NCI-H2029 (cell line): ENCODE measurements at places on chromosomes 13 and 19.

DNA sequence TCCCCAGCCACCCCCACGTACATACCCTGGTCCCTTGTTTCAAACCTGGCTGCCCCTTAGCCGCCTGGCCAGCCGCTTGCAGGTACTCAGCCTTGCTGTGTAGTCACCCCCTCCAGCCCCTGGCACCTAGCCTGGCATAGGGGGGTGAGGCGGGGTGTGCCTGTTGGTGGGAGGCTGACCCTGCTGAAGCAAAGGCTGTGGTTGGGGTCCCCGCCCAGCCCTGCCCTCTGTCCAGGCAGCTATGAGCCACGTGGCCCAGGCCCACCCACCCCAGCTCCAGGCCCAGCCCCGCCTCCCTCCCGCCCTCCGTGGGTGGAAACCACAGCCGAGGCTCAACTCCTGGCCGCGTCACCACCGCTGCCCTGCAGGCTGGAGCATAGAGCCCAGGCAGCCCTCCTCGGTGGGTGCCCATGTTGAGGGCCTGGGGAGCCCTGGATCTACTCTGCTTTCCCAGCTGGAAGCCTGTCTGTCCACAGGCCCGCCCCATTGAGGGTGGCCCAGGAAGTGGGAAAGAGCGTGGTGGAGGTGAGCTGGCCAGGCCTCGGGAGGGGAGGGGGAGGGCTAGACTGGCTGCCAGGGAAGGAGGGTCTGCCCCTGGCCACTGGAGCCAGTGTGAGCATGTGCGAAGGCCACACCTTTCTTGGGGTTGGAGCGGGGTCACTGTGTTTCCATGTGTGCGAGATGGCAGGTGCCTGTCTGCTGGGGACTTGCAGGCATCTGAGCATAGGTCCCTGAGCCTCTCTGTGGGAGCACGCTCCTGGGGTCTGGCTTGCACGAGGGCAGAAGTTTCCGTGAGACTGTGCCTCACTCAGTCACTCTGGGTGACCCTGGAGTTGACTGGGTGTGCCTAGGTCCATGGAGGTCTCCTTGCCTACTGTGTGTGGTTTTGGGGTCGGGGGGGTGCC is 31.0 kb downstream of the PAK4 start:
- DNase-seq, result no peak

GRCh38 chr19:12997967-12998940 is 3.0 kb downstream of the NFIX start:
- no peak for DNase-seq

DNA sequence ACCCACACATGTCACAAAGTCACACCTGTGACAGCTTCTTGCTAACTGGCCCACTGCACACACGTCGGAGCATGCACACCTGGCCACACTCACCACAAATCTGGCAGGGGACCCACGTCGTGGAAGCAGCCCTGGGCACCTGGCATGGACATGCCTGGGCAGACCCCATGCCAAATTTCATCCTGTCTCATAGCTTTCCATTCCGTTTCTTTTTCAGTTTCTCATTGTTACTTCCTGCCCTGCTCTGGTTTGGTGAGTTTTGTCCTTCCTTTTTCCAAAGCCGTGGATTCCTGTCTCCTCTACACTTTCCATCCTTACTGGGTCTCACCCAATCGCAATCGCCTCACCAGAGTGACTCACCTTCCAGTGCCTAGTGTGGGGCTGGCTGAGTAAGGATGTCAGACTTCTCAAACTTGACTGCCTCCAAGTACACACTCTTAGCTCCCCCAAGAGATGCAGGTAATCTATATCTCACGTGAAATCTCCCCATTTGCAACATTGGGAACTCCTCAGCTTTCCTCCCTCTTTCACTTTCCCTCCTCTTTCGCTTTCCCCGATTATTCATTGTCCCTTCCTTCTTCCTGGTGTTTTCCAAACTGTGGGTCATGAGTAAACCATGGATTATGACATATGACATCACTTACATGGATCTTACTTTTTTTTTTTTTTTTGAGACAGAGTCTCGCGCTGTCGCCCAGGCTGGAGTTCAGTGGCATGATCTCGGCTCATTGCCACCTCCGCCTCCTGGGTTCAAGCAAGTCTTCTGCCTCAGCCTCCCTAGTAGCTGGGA is 1.6 kb upstream of the BBC3 start:
- DNase-seq, result no peak

DNA sequence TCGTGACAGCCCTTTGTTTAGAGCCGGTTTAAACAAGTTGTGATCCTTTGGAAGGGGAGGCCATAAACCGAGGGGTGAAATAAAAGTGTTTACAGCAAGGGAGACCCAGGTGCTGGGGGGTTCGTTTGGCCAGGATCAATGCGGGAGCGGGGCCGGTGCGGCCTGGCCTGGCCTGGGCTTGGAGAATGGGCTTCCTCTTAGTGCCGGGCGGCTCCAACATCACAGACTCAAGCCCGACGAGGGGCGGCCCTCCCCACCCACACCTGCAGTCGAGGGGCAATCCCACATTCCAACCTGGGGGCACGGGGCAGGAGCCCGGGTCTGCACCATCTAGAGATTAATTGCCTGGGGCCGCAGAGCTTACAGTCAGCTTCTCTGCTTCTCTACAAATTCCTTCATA is 42.8 kb upstream of the GTF3A start:
- no peak for DNase-seq

GRCh38 chr19:35223862-35224505 is 4.6 kb downstream of the FAM187B start:
- DNase-seq, result no peak

DNA sequence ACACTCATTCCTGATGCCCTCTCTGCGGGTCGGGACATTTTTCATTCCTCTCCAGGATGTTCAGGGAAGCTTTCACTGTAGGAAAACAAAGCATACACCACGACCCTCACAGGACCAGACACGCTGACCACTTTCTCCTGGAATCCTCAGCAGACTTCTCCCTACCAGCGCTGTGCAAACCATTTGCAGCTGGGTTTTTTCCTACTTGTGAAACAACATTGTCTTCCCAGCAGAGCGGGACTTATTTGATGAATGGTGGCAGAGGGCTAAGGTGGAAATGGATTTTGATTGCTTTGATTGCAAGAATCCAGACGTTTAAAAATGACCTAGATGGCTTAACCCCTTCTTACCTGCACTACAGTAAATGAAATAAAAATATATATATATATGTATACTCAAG is 265.9 kb downstream of the TBC1D4 start:
- no peak for DNase-seq

DNA sequence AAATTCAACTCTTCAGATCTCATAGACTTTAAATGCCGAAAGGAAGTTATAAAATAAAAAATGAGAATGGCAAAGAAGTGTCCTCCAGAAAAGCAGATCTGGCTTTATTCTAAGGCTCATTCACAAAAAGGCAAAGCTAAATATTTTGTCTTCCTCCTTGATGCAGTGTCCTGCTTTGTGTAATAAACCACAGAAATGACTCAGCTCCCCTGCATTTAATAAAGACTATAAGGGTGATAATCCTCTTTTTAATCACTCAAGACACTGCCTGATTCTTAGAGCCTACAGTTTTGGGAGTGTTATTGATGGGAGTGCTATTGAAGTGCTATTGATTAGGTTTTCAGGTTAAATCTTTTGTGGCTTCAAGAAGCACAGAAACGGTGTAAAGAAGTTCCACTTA is 482.0 kb downstream of the PCDH20 start:
- DNase-seq, result no peak

DNA sequence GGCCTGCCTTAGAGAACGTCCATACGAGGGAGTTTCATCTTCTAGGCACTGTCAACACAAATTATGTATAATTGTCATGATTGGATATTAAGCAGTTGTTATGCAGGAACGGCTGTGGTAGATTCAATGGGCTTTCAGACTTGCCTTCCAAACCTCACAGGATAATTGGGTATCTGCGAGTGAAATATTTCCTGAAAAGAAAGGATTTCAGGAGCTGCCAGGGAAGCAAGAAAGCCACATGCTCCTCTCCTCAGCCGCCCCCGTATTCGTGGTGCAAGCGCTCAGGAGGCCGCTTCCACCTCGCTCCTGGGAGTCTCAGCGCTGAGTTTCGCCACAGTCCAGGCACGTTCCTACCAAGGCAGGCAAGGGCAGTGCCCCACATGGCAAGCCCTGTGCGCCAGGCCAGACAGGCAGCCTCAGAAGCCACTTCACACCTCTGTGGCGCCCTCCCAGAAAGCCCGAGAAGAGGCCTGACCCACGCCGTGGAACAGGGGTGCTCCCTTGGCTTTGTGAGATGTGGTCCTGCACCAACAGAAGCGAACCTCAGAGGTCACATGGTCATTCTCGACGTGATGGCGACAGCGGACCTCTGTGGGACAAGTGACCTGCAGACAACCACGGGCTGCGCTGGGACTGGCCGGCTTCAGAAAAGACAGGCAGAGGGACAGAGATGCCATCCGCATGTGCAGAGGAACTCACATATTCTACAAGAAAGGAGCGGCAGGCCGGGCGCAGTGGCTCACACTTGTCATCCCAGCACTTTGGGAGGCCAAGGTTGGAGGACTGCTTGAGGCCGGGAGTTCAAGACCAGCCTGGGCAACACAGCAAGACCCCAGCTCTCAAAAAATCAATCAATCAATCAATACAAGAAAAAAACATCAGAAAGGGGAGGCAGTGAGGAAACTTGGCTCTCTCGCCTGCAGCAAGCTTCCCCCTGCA is 41.4 kb downstream of the CEBPG start:
- DNase-seq, result no peak

DNA sequence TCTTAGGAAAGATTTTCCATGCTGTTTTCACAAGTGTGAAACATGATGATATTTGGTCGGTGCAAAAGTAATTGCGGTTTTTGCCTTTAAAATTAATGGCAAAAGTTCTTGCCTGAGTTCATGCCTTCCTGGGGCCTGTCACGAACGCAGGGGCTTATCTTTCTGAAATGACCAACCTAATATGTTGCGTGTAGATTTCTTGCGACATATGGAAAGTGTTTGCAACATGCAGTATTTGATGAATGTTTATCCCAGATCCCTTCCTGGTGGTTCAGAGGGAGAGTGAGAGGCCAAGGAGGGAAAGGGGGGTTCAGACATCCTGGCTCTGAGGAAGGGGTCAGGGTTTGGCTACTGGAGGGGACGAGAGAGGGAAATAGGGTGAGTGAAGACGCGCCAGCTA is 72.0 kb downstream of the TEX29 start:
- no peak for DNase-seq

DNA sequence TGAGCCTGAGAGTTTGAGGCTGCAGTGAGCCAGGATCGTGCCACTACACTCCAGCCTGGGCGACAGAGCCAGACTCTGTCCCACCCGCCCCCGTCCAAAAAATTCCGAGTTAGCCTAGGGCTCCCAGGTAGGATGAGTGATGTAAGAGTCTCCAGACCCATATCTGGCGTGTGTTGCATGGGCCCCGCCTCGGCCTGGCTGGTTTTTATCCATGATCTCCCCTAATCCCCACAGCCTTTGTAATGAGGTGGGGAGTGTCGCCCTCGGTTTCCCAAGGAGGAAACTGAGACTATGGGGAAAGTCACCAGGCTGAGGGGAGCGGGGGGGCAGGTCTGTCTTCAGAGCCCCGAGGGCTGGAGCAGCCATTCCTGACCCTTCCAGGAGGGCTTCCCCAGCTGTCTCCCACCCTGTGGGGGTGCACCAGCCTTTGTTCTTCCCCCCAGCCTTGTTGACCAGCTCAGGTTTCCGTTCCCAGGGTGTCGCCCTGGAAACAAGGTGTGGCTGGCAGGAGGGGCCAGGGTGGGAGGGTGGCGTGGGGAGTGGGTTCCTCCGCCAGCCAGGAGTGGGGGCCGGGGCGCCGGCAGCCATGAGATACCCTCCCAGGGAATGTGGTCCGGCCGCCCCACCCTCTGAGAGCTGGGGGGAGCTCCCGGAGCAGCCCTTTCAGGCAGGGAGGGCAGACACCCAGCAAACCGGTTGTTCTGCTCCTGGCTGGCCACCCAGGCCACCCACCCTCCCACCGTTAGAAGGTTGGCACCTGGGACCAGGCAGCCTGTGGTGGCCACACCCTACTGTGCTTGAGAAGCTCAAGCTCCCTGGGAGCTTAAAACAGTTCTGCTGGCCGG is 11.5 kb downstream of the MYH14 start:
- no peak for DNase-seq

- peak; percentile 13 for DNase-seq
Observed at GRCh38 chr13:79846386-79846785, 365.4 kb downstream of the NDFIP2 start.

- peak; percentile 97 for DNase-seq
Observed at GRCh38 chr19:3573858-3574637, 1.3 kb downstream of the HMG20B start.

DNA sequence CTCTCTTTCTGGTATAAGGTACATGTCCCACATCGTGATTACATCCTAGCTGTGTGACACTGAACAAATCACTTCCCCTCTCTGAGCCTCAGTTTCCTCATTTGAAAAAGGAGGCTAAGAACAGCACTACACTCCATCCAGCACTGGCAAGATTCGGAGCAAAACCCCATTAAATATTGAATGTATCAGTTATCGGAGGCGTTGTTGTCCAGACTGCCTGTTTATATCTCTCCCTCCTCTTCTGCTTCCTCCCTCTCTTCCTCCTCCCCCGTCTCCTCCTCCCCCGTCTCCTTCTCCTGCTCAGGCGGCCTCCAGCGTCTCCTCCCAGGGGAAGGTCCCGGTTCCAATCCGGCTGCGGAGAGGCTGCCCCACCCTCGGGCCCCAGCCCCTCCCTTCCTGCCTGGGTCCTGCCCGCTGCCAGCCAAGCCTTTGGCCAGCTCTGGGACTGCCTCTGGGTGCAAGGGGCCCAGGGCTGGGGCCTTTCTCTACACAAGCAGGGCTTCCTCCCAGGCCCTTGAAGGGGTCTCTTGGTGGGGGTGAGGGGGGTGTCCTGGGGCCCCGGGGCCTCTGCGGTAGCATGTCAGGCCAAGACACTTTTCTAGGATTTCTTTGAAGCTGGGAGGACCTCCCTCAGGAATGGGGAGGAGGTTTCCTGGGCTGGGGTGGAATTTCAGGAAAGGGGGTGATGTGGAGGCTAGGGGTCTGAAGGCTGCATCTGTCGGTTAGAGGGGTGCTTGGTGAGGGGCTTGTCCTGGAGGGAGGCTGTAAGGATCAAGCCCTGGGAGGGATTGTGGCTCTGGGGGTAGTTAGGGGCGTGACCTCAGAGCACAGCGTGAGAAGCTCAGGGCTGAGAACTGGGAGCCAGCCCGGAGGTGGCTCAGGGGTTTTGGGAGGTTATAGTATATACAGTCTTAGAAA is 1.9 kb downstream of the RRAS start:
- no peak for DNase-seq

DNA sequence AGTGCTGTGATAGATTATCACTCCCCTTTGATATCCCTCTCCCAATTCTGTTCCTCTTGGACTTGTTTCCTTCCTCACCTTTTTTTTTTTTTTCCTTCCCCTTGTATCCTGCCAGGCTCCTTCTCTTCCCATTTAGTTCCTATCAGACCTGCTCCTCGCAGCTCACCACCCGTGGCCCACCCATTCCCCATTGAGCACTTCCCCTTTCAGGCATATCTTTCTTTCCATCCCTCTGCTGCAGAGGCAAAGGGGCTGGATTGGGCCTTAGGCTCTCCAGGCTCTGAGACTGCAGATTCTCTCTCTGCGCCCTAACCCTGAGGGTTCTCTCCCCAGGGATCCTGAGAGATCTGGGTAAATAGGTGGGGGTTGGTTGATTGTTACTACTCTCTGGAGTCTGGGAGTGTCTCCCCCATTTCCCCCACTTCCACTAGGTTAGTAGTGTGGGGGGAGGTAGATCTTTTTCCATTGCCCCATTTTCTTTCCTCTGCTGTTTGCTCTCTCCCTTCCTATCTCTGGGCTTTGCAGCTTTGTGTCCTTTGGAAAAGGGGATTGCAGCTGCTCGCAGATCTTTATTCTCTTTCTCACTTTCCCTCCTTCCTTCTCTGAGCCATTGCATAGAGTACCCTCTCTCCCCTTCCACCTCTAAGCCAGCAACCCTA is 2.3 kb downstream of the ARHGAP35 start:
- DNase-seq, result no peak

- DNase-seq, result no peak
Observed at GRCh38 chr13:25943658-25944057, 108.2 kb downstream of the SHISA2 start.
